T-helper 9 cell (primary cell): ENCODE measurements at places on chromosomes 6 and 20.

- DNase-seq: no peak
Measured at GRCh38 chr6:17536586-17536985, 63.5 kb upstream of the FAM8A1 start.

- no peak for DNase-seq
Measured at GRCh38 chr6:41801380-41801779, 13.9 kb downstream of the TOMM6 start.

DNA sequence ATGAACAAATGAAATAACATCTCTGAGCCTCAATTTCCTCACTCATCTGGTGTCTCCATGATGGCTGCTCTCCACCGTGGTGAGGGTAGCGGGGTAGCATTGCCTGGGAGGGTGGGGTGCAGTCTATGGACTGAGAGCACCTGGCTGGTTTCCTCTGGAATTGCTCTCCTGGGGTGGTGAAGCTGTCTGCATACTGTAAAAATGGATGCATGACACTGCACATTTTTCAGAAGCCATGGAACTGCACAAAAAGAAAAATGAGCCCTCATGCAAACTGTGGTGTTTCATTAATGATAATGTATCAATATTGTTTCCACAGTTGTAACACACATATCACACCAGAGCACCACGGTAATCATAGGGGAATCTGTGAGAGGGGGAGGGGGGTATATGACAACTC lies 12.1 kb upstream of the ITPR3 start:
- DNase-seq: no peak

- no peak for DNase-seq
Measured at GRCh38 chr6:49668083-49668511, 31.5 kb upstream of the RHAG start.

- no peak for DNase-seq
Measured at GRCh38 chr6:15841937-15842726, 179.3 kb upstream of the DTNBP1 start.

DNA sequence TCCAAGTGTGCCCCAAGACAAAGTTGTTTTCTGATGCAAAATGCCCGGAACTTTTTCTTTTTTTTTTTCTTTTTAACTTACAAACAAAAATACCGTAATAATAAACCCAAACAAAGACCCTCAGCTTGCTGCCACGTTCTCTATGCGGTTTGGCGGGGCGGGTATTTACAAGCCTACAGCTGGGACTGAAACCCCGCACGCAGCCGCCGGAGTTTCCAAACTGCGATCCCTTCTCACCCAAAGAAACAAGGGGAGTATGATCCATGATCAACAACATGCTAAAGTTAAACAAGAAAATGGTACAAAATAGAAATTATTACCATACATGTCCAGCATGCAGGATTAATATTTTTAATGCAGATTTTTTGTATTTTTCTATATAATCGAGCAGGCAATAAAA lies 2.1 kb downstream of the MAFB start:
- no peak for DNase-seq

DNA sequence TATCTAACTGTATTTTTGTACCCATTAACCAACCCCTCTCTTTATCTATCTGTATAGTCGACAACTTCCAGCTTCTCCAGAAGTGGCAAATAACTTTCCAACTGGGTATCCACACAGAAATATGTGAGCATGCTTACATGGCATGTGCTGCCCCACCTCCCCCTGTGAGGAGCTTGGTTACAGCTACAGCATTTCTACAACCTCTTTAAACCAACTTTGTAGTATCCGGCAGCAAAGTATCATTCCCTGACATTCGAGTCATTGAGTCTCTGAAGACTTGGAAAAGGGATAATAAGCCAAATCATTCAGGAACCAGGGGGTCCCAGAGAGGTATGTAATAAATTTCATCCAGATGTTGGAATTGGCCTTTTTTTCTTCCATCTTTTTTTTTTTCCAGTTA lies 48.2 kb upstream of the ASIP start:
- no peak for DNase-seq

GRCh38 chr6:34273242-34273805 lies 24.5 kb upstream of the SMIM29 start:
- no peak for DNase-seq

GRCh38 chr6:159969204-159969912 lies 476 bp downstream of the IGF2R start:
- DNase-seq: peak; percentile 26
